ENCODE measurements at places on chromosomes 1 and 21.

DNA sequence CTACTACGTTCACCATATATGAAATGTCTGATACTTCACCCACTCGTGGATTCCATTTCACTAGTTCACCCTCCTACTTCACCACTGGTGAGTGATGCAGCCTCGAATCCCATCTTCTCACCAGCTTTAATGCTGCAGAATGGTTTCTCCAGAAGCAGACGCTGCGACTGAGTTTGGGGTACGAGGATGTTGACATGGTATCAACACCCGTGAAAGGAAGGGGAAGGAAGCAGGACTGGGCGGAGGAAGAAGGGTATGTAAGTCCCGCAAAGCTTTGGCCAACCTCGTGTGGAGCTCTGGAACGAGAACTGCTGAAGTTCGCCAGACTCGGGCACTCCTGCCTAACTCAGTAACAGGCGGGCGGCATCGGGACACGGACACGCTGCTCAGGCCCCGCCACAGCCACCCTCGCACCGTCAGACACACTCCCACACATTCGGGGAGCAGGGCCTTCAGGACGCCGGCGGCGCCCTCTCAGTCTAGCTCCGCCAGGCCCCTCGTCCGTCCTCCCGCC is 833 bp upstream of the DIP2A start:
- peak; percentile 16 for DNase-seq

GRCh38 chr1:98723574-98723973 is 62.1 kb downstream of the SNX7 start:
- DNase-seq: no peak

- no peak for DNase-seq
Observed at GRCh38 chr1:194076646-194077045, 890.2 kb upstream of the B3GALT2 start.

GRCh38 chr1:225972344-225973152 is 26.6 kb downstream of the SDE2 start:
- no peak for DNase-seq

DNA sequence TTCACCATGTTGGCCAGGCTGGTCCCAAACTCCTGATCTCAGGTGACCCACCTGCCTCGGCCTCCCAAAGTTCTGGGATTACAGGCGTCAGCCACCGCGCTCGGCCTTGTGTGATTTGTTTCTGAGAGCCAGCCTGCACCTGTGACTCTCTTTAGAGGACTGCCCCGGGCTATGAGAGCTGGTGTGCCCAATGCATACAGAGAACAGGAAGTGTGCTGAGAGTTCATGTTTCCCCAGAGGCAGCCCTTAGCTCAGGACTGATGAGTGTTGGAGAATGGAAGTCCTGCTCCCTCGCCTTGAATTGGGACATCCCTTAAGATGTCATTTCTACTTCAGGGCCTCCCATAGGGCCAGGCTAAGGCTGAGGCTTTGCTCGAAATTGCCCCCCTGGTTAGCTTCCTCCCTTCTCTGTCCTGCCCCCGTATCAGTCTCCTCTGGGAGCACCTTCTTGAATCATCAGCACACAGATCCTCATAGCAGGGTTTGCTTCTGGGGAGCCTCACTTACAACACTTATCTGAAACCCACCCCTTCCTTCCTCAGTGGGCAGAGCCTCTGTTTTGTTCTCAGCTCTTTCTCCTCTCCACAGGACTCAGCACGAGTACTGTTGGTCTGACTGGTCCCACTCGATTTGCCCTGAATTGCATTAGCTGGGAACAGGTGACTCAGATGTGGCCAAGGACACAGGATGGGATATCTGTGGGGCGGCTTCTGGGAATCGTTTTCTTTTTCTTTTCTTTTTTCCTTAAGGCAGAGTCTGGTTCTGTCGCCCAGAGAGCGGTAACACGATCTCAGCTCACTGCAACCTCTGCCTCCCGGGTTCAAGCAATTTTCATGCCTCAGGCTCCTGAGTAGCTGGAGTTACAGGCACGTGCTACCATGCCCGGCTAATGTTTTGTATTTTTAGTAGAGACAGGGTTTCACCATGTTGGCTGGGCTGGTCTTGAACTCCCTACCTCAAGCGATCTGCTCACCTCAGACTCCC is 80.1 kb downstream of the UBIAD1 start:
- no peak for DNase-seq

- DNase-seq: no peak
Observed at GRCh38 chr1:87903242-87903641, 574.6 kb downstream of the LMO4 start.

DNA sequence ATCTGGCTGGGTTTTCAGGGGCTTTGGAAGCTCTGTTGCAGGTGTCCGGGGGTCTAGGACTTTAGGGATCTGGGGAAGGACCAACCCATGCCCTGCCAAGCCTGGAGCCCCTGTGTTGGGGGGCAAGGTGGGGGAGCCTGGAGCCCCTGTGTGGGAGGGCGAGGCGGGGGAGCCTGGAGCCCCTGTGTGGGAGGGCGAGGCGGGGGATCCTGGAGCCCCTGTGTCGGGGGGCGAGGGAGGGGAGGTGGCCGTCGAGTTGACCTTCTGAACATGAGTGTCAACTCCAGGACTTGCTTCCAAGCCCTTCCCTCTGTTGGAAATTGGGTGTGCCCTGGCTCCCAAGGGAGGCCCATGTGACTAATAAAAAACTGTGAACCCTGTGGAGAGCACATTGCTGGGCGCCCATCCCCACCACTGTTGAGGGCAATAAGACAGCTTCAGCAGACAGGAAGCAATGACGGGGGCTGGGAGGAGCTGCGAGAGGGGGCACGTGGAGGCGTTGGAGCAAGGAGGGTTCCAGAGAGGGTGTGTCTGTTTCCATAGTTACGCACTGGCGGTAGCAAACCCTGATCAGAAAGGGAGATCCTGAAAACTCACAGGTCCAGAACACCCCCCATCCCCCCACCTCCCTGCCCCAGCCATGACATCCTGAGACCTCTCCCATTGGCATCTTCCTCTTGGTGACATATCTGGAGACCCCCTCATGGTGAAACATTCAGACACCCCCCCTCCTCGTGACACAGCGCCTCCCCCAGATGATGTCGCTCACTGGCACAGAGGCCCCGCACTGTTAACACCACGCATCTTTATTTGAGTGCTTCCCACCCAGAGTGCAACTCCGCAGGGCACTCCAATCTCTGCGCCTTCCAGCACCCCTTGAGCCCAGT is 8.4 kb downstream of the MYBPH start:
- no peak for DNase-seq

GRCh38 chr1:243850202-243850451 is at the start of gene AKT3:
Gene AKT3 (minus strand): TSS chr1:243850243. CDS start chr1:243843170, 7,073 bp downstream.
- DNase-seq: no peak

GRCh38 chr1:201917362-201918033 is 28.8 kb downstream of the SHISA4 start:
- DNase-seq: no peak

DNA sequence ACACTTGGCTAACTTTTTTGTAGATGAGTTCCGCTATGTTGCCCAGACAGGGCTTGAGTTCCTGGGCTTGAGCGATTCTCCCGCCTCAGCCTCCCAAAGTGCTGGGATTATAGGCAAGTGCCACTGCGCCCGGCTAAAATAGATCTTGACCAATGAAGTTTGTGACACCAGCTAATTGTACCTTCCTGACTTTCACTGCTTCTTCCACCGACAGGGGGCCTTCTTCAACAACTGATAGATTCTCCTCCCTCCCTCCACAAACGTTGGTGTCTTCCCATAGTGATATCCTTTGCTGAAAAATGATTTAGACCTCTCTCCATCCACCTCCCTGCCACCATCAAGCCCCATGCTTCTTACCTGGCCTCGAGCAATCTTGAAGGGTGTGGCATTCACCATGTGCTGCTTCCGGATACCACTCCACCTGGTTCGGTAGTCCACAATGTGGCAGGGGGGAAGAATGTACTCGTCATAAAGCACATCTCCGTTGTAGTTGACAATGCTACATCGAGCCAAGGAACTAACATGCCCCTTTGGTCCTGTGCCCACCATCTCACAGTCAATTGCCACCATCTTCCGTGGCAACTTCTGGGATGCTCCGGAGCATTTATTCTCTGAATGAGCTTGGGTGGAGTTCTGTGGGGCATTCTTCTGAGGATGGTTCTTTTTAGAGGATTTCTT is 1.6 kb upstream of the METTL25B start:
- DNase-seq: peak; percentile 38

DNA sequence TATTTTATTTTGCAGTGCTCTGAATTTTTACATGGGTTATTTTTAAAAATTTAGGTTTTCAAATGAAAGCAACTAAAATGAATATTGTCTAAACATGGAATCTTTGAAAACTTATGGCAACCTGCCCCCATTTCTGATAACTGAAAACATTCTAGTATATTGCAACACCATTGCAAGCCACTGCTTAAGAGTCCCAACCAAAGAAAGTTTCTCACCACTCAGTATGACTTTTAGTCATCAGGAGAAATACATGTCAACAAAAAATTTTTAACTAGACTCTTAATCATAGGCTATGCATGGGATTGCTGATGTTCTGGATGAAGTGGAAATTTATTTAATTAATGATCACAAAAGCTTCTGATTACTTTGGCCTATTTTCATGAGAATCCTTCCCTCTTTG is 112.1 kb downstream of the TNFSF18 start:
- no peak for DNase-seq

- no peak for DNase-seq
Observed at GRCh38 chr21:31172328-31172727, 134.1 kb upstream of the KRTAP19-8 start.

DNA sequence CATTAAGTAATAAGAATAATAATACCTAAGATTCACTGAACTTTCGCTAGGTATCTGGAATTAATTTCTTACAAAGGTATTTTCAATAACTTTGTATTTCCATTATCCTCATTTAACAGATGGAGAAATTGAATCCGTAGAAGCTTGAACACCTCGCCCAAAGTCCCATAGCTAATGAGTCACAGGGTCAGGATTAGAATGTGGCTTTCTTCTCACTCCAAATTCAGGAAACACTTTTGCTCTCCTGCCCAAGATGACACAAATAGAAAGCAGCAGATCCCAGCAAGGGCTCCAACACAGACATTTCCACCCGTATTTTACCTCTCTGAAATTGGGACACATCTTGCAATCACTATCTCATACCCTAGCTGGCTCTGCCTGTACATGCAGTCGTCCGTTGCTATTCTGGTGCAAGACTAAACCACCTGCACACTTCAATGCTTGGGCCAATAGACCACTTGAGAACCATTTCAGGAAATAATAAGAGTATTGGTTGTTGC is 125.9 kb upstream of the GREM2 start:
- no peak for DNase-seq

DNA sequence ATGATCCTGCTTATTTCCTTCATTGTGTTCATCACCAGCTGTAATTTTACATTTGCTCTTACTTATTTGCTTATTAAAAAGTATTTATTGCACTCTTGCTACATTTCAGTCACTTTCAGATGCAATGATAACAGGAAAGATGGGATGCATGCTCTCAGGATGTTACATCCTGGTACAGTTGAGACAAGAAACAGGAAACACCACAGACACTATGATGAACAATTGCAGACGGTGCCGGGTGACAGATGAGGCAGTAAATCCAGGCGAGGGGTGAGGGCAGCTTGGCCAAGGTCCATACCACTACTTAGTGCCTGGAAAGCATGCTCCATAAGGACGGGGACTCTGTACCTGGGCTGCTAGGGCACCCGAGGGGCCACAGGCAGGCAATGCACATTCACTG is 156.6 kb upstream of the RAB4A start:
- DNase-seq: no peak

DNA sequence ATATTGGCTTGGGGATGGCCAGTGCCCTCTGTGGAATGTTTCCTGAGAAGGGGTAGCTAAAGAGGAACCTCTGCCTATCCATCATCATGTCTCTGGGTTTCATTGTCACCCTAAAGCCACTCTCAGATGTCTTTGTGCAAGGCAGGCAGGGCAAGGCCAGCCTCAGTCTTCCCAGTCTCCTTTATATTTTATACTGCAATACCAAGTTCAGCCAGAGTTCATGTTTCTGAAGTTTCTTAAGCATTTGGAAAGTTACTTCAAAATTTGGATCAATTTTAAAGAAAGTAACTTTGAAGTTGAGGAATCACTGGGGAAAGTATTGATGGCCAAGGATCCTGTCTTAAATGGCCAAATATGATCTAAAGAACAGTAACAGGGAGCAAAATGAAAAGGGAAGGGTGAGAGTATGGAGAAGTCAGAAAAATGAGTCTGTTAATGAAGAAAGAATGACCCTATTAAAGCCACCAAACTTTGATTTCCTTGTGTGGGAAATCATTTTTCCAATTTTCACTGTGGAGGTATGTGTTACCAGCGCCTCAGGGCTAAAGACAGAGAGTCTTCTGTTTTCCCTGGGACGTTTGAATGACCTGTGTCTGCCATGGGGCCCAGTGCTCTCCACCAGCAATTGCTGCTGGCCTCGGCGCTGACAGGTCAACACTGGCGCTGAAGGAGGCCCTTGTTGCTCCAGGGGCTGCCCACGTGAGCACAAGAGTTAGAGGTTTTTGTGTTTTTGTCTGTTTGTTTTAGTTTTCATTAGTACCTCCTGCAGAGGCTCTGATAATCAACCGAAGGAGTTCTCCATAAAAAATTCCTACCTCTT is 93.9 kb downstream of the ATP5PO start:
- no peak for DNase-seq

DNA sequence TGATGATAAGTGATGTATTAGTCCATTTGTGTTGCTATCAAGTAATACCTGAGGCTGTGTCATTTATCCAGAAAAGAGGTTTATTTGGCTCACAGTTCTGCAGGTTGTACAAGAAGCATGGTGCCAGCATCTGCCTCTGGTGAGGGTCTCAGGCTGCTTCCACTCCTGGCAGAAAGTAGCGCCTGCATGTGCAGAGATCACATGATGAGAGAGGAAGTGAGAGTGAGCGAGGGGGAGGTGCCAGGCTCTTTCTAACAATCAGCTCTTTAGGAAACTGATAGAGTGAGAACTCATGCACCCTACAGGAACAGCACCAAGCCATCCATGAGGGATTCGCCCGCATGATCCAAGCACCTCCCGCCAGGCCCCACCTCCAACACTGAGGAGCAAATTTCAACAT is 2.2 kb upstream of the FHAD1 start:
- DNase-seq: no peak

Measured in activated T-cell treated with anti-CD3 and anti-CD28 coated beads for 4 hours (primary cell).